ENCODE measurements at places on chromosomes 13 and 19.

DNA sequence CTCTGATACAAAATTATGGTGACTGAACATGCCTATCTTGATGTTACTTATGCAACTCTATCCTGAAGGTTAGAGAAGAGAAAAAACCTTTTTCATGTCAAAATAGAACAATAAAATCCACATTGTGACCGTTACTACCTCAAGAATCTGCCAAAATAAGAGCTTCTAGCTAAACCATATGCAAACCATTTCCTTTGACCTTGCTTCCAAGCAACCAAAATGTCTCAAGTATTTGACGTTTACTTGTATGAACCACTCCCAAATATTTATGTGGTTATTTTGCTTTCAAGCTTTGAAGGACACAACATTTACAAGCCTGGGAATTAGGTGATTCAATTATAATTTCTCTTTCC, 13.9 kb downstream of the FOXO1 start:
- no peak for DNase-seq

- DNase-seq = no peak
These were observed 49.3 kb downstream of the UFM1 start for GRCh38 chr13:38398711-38399493.

DNA sequence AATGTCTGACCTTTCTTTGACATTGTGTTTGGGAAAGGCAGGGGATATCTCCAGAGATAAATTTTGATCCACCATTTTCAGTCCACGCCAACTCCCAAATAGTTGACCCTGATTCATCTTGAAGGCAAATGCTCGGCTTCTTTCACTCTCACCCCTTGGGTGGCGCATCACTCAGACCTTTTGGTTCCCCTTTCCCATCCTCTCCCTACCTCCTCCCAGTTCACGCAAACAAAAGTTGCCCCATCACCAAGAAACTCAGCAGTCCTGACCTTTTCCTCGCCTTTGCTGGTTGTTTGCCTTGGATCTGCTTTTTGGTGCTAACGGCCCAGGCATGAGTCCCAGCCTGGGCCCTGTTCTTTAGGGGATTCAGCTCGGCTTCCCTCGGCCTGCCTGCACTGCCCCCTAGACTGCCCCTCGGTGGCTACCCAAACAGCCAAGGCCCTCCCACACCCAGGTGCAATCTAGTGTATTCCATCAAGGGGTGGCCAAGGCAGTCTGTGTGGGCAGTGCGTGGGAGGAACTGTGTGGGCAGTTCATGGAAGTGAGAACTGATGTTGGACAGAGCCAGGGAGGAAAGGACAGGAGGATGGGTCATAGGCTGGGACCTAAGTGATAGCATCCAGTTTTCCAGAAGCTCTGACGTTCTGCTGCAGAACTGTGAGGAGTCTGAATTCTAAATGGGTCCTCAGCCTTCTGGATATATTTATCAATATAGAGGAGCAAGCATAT, 255.7 kb downstream of the DLEU7 start:
- DNase-seq = no peak

- DNase-seq = no peak
These were observed 18.1 kb downstream of the SLC7A1 start for GRCh38 chr13:29577136-29578051.

- DNase-seq = no peak
These were observed 1.3 kb upstream of the IRF2BP1 start for GRCh38 chr19:45887200-45887710.

DNA sequence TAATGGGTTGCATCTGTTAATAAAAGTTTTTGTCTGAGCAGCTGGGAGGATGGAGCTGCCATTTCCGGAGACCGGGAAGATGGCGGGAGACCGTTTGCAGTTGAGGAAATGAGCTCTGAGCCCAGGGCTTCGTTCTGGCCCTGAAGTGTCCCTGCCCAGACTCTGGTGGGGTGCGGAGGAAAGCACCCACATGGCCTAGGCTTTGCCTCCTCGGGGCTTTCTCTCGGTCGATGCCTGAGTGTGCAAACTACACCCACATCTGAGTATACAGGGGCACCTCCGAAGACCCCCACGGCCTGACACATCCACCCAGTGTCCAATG, 15.6 kb upstream of the NANOS3 start:
- no peak for DNase-seq

All from mesendoderm (in vitro differentiated cells).